ENCODE measurements at places on chromosomes 5 and 9. TPM values are rescaled to one million over a fixed set of nuclear protein-coding genes. Genes with fewer than 3 reads are reported as not detected.

The IRGM gene
- polyA plus RNA-seq = 0.49 TPM

The GGTA1 gene
- 7.2 TPM for polyA plus RNA-seq

The CAVIN4 gene
- 2.6 TPM for polyA plus RNA-seq

The CCDC192 gene
- polyA plus RNA-seq = 0.90 TPM

The ARSI gene
- polyA plus RNA-seq = 19.2 TPM

The C5orf58 gene
- polyA plus RNA-seq = 0.37 TPM

The ISL1 gene
- 0.11 TPM for polyA plus RNA-seq

The F2RL2 gene
- polyA plus RNA-seq = 0.47 TPM

The PCDHA2 gene
- 0.17 TPM for polyA plus RNA-seq

The SELENOP gene
- 713 TPM for polyA plus RNA-seq

The ST8SIA4 gene
- polyA plus RNA-seq = 12.0 TPM
